Renal cortex interstitium (tissue), 15 donors: ENCODE measurements at places on chromosomes 4 and X.

GRCh38 chrX:1420371-1420770 lies 28.5 kb upstream of the SLC25A6 start:
- DNase-seq = no peak

DNA sequence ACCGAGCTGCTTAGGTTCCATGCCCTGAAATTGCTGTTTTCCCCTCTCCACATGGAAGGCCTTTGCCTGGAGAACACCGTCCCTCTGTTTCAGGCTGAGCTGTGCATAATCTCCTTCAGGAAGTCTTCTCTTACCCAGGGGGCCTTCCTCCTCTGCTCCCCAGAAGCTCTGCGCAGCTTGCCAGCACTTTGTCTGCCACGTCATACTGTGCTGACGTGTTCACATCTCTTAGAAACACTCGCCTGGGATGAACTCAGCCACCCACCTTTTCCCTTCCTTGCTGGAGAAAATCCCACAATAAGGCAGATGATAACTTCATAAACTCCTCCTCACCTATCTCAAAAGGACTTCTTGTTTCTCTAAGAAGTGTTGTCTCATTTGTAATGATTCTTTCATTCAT lies 110.7 kb downstream of the ARHGAP10 start:
- DNase-seq = no peak

- DNase-seq = no peak
These were observed 142.6 kb upstream of the PPARGC1A start for GRCh38 chr4:24032371-24032989.

- DNase-seq = no peak
These were observed 190.7 kb upstream of the RPL34 start for GRCh38 chr4:108429662-108430061.

DNA sequence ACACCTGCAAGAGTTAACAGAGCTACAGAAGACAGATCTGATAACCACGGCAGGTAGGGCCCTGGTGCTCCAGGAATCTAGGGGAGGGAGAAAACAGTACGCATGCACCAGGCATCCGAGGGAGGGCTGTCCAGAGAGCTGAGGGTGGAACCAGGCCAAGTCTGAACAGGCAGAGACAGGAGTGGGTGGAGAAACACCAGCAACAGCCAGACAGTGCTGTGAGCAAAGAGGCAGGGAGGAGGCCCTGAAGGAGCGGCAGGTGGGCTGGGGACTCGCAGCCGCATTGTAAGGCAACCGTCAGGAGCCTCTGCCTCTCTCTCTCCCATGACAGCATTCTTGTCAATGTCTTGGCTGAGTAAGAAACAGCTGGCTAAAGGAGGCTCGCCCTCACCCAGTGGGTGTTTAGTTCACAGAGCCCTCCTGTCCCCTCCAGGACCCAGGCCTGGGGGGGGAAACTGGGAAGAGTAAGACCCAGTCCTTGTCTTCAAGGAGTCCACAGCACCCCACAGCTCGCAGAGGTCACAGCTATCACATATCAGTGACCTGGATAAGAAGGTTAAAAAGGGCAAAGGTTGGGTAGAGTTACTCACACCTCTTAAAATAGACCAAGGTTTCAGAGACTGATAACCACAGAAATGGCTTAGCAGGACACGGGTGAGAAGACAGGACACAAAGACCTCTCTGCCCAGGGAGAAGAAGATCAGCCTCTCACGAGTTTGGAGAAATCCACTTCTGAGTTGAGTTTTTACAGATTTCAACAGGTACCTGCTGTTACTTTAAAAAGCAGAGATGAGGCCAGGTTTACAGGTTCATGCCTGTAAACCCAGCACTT lies 10.5 kb downstream of the ACSL1 start:
- no peak for DNase-seq

- no peak for DNase-seq
These were observed 36.3 kb downstream of the RPS6KA3 start for GRCh38 chrX:20230406-20230805.

GRCh38 chr4:73606465-73606974 lies 13.7 kb downstream of the RASSF6 start:
- no peak for DNase-seq

DNA sequence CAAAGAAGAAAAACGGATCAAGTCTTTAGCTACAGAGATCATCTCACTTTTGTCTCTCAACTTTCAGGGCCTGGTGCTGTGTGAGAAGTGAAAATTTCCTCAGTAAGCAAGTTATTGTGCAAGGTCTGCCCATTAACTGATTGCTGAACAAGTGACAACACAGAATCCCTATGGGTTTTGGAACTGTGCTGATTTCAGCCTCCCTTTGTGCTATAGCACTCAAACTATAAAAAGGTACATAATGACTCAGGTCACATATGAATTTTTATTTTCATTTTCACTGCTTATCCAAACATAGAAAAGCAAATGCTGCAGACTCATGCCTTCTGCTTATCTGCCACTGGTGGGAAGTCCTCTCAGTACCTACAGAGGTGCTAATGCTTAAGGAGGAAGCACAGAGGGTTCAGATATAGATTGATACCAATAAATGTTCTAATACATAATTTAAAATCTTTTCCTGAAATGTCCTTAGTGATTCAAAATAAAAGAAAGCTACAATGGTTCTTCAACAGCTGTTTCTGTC lies 576.2 kb upstream of the CT83 start:
- DNase-seq = no peak

GRCh38 chr4:110532901-110533589 lies 57.1 kb downstream of the ENPEP start:
- no peak for DNase-seq

DNA sequence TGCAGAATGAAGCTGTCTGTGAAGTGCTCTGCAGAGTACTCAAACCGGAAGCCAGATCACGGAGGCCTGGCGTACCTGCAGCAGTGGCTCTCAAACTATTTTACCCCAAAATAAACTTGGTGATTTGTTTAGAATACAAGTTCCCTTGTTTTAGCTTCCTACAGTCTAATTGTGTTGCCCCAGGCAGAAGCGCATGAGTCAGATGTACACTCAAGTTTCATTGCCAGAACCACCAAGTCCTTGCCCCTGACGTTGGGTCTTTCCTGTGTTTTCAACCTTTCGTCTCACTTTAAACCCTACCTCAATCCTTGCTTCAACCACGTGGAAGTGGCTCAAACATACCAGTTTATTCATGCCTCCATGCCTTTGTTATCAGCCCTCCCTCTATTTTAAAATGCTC lies 66.2 kb upstream of the SLC7A11 start:
- no peak for DNase-seq

- DNase-seq = no peak
These were observed 143.9 kb downstream of the SCFD2 start for GRCh38 chr4:53221832-53222480.

- DNase-seq = no peak
These were observed 384.8 kb downstream of the IL15 start for GRCh38 chr4:142021181-142021580.

DNA sequence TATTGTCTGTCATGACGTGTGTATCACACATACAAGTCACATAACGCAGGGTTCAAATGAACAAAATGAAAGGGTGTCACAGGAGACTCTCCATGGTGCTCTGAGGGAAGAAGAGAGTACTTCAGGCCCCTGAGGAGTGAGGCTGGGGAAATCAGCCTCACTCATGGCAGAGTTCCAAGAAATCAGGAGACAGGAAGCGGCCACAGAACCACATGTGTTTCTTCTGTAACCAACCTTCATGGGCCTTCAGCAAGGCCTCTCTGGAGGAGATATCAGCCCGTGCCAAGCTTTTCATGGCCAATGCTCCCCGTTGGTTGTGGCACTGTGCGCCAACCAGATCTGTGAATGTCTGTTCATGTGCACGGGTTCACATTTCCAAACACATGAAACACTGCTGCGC lies 76.0 kb downstream of the NAT8L start:
- peak; percentile 16 for DNase-seq

DNA sequence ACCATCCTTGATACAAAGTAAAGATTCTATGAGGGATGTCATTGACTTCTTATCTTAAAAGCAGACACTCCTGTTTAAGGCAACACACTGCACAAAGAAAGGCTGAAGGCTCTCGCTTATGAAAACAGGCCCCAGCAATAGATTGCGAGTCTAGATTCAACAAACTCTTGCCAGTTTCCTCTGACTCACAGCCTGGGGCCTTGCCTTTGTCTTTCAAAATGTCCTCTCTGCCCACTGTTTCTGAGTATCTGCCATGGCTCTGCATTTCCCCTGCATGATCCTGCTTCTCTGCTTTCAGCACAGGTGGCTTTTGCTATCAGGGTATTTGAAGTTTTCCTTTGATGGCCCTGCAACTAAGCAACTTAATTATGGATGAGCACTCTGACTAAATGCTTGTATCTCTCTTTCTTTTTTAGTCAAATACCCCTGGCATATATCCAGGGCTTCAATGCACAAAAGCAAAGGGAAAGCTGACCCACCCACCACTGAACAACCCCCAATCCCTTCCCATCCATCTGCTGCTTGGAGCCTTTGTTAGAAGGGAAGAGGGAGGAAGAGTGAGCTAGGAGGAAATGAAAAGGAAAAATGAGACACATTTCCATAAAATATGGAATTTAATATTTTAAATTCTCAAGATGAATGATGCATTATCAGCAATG lies 32.2 kb downstream of the NDP start:
- DNase-seq = no peak

- no peak for DNase-seq
These were observed 33.8 kb downstream of the RBBP7 start for GRCh38 chrX:16836371-16836770.

- no peak for DNase-seq
These were observed 281.2 kb upstream of the AGTR2 start for GRCh38 chrX:115889121-115889890.

- DNase-seq = no peak
These were observed 1538.8 kb downstream of the PCDH7 start for GRCh38 chr4:32258986-32259385.

DNA sequence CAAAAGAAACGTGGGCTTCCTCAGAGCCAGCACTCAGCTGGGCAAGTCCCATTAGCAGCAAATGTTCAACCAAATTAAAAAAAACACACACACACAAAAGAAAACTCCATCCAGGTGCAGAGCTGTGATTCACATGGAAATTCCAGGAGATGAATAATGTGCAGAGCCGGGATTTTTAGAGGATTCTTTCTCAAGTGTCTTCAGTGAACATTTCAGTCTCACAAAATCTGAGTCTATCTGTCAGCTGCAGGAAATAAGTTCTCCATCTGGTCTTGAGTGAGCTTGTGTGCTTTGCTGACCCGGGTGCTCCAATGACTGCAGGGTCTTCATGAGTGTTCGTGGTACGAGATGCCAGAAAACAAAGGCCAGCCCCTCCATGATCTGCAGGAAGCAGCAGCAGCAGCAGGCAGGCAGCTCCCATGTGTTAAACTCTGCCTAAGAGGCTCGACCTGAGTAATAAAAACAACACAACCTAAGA lies 44.3 kb downstream of the RASGEF1B start:
- DNase-seq = no peak
